Effector memory CD4-positive, alpha-beta T cell (primary cell): ENCODE measurements at places on chromosomes 4 and X.

- no peaks in the 10 kb centered on the region for H3K27me3 ChIP-seq
- no peak for DNase-seq
- no peaks in the 10 kb centered on the region for H3K4me1 ChIP-seq
- no peaks in the 10 kb centered on the region for H3K36me3 ChIP-seq
- no peak overlapping the region for H3K27ac ChIP-seq
Observed at GRCh38 chrX:123357941-123358340, 173.9 kb downstream of the GRIA3 start.

GRCh38 chrX:70446380-70447350 is 2.0 kb downstream of the DLG3 start:
- peaks cover 3% of the 10 kb centered on the region for H3K27me3 ChIP-seq
- DNase-seq = no peak
- H3K4me1 ChIP-seq = peaks cover 4% of the 10 kb centered on the region
- H3K36me3 ChIP-seq = no peaks in the 10 kb centered on the region
- H3K27ac ChIP-seq = no peak overlapping the region

GRCh38 chrX:130444641-130445336 is 43.0 kb downstream of the RBMX2 start:
- no peak for DNase-seq
- no peak overlapping the region for H3K4me3 ChIP-seq
- no peaks in the 10 kb centered on the region for H3K4me1 ChIP-seq
- no peaks in the 10 kb centered on the region for H3K27me3 ChIP-seq
- H3K36me3 ChIP-seq = no peaks in the 10 kb centered on the region
- no peak overlapping the region for H3K27ac ChIP-seq

DNA sequence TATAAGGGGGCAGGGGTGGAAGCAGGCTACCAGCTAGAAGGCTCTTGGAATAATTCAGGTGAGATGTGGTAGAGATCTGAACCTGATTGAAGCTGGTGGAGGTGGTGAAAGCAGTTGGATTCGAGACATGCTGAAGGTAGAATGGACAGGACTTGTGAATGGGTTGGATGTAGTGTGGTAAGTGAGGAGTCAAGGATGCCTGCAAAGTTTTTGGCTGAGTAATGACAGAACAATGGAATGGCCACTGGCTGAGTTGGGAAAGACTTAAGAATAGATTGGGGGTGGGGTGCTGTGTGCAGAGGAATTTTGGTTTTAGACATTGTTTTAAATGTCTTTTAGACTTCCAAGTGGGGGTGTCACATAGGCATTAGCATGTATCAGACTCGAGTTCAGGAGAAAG is 33.5 kb downstream of the HPF1 start:
- no peaks in the 10 kb centered on the region for H3K27me3 ChIP-seq
- no peak for DNase-seq
- H3K27ac ChIP-seq = no peak overlapping the region
- H3K4me3 ChIP-seq = no peak overlapping the region
- no peaks in the 10 kb centered on the region for H3K36me3 ChIP-seq
- no peaks in the 10 kb centered on the region for H3K4me1 ChIP-seq

DNA sequence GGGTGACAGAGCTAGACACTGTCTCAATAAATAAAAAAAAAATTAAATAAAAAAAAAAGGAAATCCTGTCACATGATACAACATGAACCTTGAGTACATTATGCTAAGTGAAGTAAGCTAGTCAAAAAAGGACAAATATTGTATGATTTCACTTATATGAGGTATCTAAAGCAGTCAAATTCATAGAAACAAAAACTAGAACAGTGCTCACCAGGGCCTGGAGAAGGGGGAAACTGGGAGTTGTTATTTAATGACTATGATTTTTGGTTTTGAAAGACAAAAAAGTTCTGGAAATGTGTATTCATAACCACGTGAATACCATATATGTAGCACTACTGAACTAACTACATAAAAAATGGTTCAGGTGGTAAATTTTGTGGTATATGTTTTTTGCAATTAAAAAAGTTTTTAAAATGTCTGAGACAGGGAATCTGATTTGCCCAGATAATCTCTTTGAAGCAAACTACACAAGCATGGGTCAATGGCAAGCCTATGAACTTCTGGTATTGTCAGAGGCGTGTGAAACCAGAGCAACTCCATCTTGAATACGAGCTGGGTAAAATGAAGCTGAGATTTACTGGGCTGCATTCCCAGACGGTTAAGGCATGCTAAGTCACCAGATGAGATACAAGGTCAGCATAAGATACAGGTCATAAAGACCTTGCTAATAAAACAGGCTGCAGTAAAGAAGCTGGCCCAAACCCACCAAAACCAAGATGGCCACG is 42.3 kb downstream of the ANAPC10 start:
- H3K27ac ChIP-seq = no peak overlapping the region
- no peaks in the 10 kb centered on the region for H3K27me3 ChIP-seq
- H3K4me1 ChIP-seq = no peaks in the 10 kb centered on the region

GRCh38 chrX:12866451-12867377 is at the start of gene TLR7:
TLR7 (plus strand) TSS chrX:12867072; CDS start chrX:12867579, 507 bp downstream.
- H3K4me1 ChIP-seq = no peaks in the 10 kb centered on the region
- peaks cover 3% of the 10 kb centered on the region for H3K27me3 ChIP-seq
- H3K27ac ChIP-seq = no peak within 1 kb of the TSS
- H3K4me3 ChIP-seq = no peak within 1 kb of the TSS

- no peak overlapping the region for H3K4me3 ChIP-seq
- H3K36me3 ChIP-seq = no peaks in the 10 kb centered on the region
- no peak overlapping the region for H3K27ac ChIP-seq
- H3K27me3 ChIP-seq = no peaks in the 10 kb centered on the region
Observed at GRCh38 chrX:104318330-104319009, 63.7 kb upstream of the ESX1 start.

DNA sequence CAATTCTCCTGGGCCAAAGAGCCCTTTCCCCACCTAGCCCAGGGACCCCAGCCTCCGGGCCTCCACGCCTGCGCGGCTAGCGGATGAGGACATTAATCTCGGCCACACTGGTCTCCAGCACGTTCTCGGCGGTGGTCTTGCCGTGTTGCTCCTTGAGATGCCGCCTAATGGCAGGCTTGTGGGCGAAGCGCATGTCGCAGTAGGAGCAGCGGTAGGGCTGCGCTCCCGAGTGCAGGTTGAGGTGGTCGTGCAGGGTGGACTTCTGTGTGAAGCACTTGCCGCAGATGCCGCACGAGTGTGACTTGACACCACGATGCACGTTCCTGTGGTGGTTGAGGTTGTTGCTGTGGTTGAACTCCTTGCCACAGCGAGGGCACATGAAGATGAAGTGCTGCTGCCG is 72.1 kb downstream of the UBE2K start:
- no peaks in the 10 kb centered on the region for H3K4me1 ChIP-seq
- H3K27me3 ChIP-seq = no peaks in the 10 kb centered on the region
- no peak overlapping the region for H3K4me3 ChIP-seq
- DNase-seq = no peak

GRCh38 chr4:88747351-88747750 is 49.7 kb upstream of the NAP1L5 start:
- no peak overlapping the region for H3K27ac ChIP-seq
- H3K36me3 ChIP-seq = peaks cover 23% of the 10 kb centered on the region
- no peak for DNase-seq
- H3K27me3 ChIP-seq = no peaks in the 10 kb centered on the region
- H3K4me3 ChIP-seq = no peak overlapping the region

- DNase-seq = no peak
- H3K36me3 ChIP-seq = no peaks in the 10 kb centered on the region
- H3K4me1 ChIP-seq = peaks cover 29% of the 10 kb centered on the region
- no peak overlapping the region for H3K27ac ChIP-seq
- no peak overlapping the region for H3K4me3 ChIP-seq
Observed at GRCh38 chrX:135383249-135383648, 38.5 kb upstream of the SMIM10L2A start.
